Stimulated activated CD8-positive, alpha-beta memory T cell treated with anti-CD3 and anti-CD28 coated beads, Interleukin-15, amount 100 ng/mL, for 1 hour (primary cell): ENCODE measurements at places on chromosomes 1 and 21.

- DNase-seq = no peak
Measured at GRCh38 chr21:25997788-25998611, 172.6 kb downstream of the APP start.

GRCh38 chr1:234926559-234927311 is 201.9 kb downstream of the TOMM20 start:
- no peak for DNase-seq

DNA sequence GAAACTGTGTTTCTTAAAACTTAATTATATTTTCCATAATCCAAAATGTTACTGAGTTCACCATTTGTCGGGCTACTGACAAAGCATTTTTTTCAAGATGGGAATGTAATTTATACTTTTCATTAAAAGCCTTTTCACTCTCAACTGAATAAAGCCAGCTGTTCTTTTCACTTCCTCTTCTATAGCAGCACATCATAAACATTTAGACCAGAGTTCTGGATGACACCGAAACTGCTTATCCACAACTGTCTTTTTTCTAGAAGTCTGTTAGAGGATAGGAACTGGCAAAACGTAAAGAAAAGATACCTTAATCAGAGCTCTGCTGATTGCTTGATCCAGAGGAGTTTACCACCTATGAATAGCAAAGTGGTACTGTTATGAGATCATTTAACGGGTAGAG is 594.7 kb downstream of the ADGRL2 start:
- no peak for DNase-seq

GRCh38 chr1:212612041-212612961 is 3.7 kb downstream of the ATF3 start:
- no peak for DNase-seq

GRCh38 chr1:203325026-203325417 is 19.7 kb downstream of the BTG2 start:
- no peak for DNase-seq

DNA sequence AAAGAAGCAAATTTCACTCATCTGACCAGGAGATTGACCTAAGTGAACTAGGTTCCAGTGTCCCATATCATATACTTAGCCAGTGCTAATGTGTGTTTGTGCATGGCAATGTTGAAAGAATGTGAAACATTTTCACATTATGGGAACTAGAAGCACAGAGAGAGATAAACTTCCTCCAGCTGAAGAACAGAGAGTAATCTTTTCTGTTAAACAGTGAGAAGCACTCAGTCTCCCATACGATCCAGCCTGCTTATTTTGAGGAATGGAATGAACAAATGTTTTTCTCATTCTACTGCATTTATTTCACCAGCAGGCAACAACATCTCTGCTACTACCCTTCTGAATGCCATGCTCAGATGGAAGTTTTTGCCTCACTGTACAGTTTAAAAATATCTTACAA is 170.5 kb downstream of the TTLL7 start:
- no peak for DNase-seq

DNA sequence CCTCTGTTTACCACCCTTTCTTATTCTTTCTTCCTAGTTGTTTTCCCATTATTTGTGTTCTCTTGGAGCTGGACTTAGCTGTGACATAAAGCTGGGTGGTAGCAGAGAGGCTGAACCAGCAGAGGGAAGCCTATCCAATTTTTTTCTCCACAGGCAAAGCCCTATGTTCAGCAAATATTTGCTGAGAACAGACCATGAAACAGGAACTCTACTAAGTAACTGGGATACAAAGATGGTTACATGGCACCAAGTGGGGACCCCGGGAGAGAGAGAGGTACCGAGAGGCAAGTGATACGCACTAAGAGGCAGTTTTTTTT is 6.6 kb downstream of the CFAP141 start:
- DNase-seq = no peak

DNA sequence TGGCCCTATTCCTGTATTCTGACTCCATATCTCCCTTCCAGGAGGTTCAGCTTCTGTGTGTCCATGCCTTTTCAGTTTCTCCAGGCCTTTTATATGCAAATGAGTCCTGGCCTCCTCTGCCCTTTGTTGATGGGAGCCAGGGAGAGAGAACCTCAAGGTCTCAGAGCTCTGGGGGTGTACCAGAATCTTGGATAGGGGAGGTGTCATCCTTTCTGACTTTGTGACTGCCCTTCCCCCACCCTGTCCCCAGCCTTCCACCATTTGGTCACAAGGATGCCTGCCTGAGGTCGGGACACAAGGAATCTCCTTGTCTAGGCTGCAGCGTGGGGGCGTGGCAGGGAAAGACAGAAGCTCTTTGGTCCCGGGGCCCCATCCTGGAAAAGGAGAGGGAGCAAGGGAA is 18.6 kb downstream of the LURAP1 start:
- no peak for DNase-seq

- no peak for DNase-seq
Measured at GRCh38 chr1:222798116-222798515, 16.7 kb upstream of the DISP1 start.

GRCh38 chr1:199948587-199949280 is 78.8 kb upstream of the NR5A2 start:
- no peak for DNase-seq
